A549 treated with GW870086 at 1 μM for 4 hours (cell line): ENCODE measurements at places on chromosomes 12 and 14. TPM values are rescaled to one million over a fixed set of nuclear protein-coding genes. Genes with fewer than 3 reads are reported as not detected.

CLMN gene
- 4.7 to 7.2 TPM (median 6.6 TPM) in 5 replicates for total RNA-seq

REC8 gene
- total RNA-seq = 3.5 to 5.5 TPM (median 5.2 TPM) in 5 replicates

PRH2 gene
- not detected in 5 replicates for total RNA-seq

WSB2 gene
- total RNA-seq = 59.6 to 69.0 TPM (median 64.2 TPM) in 5 replicates

SIX4 gene
- total RNA-seq = 1.3 to 3.6 TPM (median 2.9 TPM) in 5 replicates

SLC7A7 gene
- 18.5 to 20.1 TPM (median 18.8 TPM) in 5 replicates for total RNA-seq

TSPAN19 gene
- not detected in 5 replicates for total RNA-seq

KRT7 gene
- 4,163 to 5,096 TPM (median 4,633 TPM) in 5 replicates for total RNA-seq

ANKRD33 gene
- not detected in 5 replicates for total RNA-seq

KRT85 gene
- total RNA-seq = not detected in 5 replicates

KLRK1 gene
- not detected in 5 replicates for total RNA-seq

RTL1 gene
- total RNA-seq = 0.19 to 0.30 TPM (median 0.24 TPM) in 5 replicates

KRT74 gene
- not detected in 5 replicates for total RNA-seq

LRRC10 gene
- not detected in 5 replicates for total RNA-seq

TMTC1 gene
- total RNA-seq = 0.05 to 0.12 TPM (median 0.06 TPM) in 4 of 5 replicates, not detected in the other

GLI1 gene
- 4.9 to 8.1 TPM (median 6.6 TPM) in 5 replicates for total RNA-seq

KIF5A gene
- 0.19 to 0.48 TPM (median 0.29 TPM) in 5 replicates for total RNA-seq

OR4E2 gene
- total RNA-seq = not detected in 5 replicates

PTGER2 gene
- total RNA-seq = 2.2 to 3.8 TPM (median 3.2 TPM) in 5 replicates

ATF7IP gene
- 3.8 to 5.1 TPM (median 4.9 TPM) in 5 replicates for total RNA-seq

LBHD2 gene
- total RNA-seq = not detected in 5 replicates

MFAP5 gene
- 0.06 to 0.14 TPM (median 0.10 TPM) in 3 of 5 replicates, not detected in the others for total RNA-seq

CPNE6 gene
- total RNA-seq = 0.06 to 0.16 TPM (median 0.15 TPM) in 3 of 5 replicates, not detected in the others

PIWIL1 gene
- total RNA-seq = 0.27 TPM in 1 of 5 replicates, not detected in the others

DIO3 gene
- total RNA-seq = 0.06 to 0.08 TPM (median 0.07 TPM) in 4 of 5 replicates, not detected in the other

MGAT4C gene
- total RNA-seq = 0.06 TPM in 2 of 5 replicates, not detected in the others

SIX6 gene
- total RNA-seq = not detected in 5 replicates

BATF gene
- not detected in 5 replicates for total RNA-seq
